Right ventricle myocardium inferior (tissue), 1 donor: ENCODE measurements at places on chromosomes 13 and 19. TPM values are rescaled to one million over a fixed set of nuclear protein-coding genes. Genes with fewer than 3 reads are reported as not detected.

GRCh38 chr13:107730813-107731212 lies 484.5 kb downstream of the LIG4 start:
- no peak for DNase-seq

GRCh38 chr13:48641404-48641803 lies 12.3 kb upstream of the CYSLTR2 start:
- no peak for DNase-seq

DNA sequence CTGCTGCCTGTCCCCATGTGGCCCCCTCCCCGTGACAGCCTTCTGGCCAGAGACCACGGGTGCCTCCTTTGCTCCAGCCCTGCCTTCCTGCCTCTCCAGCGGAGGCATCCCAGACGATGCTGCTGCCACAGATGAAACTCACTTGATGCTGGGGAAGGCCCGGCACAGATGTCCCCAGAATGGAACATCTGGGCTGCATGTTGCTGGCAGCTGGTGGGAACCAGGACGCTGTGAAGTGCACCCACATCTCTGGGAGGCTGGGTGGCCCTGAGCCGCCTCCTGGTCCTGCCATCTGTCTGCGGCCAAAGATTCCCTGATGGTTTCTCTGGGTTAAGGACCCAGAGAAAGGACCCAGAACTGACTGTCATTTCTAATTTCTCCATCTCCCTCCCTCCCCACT lies 51.9 kb upstream of the PTPRS start:
- DNase-seq, result no peak

- DNase-seq, result no peak
Observed at GRCh38 chr13:31775686-31776085, 36.4 kb downstream of the RXFP2 start.

DNA sequence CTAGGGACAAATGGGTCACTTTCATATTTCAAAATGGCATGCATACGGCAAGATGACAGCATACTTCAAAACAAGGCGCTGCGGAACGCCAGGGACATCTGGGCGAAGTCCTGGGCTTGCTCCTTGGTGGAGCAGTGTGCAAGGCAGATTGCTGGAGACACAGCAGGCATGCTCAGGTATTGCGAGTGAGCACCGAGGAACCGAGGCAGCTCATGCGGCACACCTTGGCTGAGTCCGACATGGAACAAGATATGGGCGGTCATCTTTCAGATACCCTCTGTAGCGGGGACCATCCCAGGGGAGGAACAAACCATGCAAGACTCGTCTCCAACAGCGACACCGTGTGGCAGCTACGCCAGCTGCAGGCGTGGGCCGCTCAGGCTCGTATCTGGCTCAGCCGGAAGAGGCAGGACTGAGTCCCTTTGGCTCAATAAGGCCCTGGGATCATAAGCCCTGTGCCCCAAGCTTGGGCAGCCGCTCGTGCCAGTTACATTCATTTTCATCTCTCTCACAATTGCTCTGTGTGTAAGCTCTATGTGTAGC lies 112.4 kb downstream of the NUFIP1 start:
- no peak for DNase-seq

DNA sequence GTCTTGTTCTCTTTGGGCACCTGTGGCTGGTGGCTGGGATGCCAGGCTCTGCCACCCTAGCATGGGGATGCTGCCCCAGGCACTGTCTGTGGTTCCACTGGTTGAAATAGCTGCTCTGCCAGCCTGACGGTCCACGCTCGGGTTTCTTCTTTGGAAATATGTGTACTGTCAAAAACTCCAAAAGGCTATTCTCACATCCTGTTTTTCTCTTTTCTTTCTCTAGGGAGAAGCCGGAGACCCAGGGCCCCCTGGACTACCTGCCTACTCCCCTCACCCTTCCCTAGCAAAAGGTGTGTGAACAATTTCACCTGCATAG lies 115.0 kb downstream of the RAB20 start:
- no peak for DNase-seq

DNA sequence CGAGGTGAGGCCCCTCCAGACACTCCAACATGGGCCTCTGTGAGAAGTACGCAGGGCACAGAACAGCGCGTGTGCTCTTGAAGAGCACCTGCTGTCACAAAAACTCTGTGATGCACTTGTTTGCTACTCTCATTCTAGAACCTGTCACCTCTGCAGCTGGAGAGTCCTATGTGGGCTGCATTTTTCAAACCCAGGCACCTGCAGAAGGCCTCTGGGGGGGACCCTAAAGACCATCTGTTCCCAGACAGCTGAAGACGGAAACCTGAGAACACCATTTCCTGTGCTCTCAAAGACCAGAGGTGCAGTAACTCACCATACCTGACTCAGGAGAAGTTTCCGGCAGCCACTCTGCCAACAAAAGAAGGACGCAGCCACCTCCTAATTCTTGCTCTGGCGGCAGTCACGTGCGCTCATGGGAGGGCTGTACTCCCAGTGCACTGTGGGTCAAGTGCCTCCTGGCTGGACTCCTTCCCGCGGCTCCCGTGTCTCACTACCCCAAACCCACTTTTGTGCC lies 28.1 kb downstream of the RANBP3 start:
- no peak for DNase-seq

Gene POGLUT2
- total RNA-seq, result 3.2 TPM

Gene PEG3
- 7.9 TPM for total RNA-seq

Gene CASP14
- not detected for total RNA-seq

Gene ZNF625
- 5.0 TPM for total RNA-seq
